Osteocyte (in vitro differentiated cells): ENCODE measurements at places on chromosomes 11 and 22.

DNA sequence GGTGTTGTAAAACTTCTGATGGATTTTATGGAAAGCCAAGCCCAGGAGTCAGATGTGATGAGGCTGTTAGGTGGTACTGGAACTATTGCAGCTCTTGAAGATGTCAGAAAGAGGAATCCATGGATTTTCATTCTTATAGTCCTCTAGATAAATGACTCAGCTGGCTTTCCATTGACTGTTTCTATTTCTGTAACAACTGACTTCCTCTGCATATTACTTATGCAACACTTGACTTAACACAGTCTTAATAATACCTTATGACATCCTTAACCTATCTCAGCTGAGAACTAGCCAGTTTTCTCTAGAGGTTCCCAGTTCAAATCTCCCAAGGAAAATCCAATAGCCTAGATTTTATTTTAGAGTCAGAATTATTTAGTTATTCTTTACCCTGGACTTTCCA is 263.8 kb downstream of the LUZP2 start:
- DNase-seq, result no peak

DNA sequence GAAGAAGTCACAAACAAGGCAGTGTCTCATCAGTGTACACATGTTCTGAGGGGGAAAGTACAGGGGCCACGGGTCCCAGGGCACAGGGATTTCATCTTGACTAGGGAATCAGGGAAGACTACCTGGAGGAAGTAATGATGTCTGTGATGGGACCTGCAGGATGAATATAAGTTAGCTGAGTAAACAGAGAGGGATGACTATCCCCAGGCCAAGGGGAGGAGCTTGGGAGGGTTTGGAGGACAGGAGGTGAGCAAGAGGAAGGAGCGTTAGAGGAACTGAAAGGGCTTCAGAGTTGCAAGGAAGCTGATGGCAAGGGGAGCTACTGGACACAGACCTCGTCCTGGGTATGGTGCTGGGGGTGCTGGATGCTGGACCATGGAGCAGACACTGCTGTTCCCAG is 56.4 kb downstream of the TRAF6 start:
- DNase-seq, result no peak

DNA sequence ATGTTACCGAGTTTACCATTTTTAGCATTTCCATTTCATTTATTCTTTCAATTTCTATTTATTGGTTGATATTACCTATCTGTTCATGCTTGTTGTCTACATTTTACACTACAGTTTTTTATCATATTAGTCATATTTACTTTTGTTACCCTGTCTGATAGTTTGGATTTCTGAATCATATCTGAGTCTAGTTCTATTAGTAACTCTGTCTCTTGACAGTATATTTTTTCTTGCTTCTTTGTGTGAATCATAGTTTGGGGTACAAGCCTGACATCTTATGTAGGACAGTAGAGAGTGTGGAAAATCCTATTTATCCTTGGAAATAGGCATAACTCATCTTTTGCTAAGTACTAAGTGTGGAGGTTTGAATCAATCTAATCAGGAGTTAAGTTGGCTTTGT is 263.9 kb upstream of the SESN3 start:
- no peak for DNase-seq

DNA sequence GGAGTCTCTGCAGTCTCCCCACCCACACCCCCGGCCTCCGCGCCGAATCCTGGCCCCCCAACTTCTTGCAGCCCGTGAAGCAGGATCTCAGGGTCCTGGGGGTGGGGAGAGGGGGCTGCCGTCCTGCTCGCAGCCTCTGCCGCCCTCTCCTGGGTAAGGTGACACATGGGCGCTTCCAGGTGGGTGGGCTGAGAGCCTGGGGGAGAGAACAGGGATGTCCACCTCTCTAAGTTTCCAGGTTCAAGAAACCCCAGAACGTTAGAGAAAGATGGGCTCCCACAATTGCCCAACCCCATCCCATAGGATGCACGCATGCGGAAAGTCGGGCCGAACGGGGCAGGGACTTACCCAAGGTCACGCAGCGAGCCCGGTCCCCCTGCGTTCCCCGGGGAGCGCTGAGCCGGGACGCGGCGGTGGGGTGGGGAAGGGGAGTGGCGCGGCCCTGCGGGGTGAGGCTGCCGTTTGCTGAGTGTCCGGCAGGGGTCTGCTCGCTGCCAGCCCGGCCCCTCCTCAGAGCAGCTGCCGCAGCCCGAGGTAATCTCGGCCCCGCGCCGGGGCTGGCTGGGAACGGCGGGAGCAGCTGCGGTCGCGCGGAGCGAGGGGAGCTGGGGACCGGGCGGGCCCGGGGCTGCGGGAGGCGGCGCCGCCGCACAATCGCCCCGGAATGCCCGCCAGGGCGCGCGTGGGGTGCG is 705 bp upstream of the CAPN1 start:
- peak; percentile 94 for DNase-seq

DNA sequence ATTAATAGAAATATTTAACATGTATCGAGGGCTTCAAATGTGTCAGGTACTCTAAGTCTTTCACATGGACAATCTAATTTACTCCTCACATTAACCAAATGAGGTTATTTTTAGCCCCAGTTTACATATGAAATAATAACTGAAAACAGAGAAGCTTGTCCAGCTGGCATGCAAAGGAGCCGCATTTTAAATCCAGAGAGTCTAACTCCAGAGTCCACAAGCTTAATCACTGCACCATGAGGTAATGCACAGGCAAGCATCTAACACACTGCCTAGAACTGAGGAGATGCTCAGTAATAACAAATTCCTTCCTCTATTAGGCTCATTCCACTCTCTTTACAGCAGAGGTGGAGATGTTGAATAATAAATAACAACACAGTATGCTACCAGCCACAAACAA is 165.7 kb upstream of the GUCY1A2 start:
- DNase-seq, result no peak

DNA sequence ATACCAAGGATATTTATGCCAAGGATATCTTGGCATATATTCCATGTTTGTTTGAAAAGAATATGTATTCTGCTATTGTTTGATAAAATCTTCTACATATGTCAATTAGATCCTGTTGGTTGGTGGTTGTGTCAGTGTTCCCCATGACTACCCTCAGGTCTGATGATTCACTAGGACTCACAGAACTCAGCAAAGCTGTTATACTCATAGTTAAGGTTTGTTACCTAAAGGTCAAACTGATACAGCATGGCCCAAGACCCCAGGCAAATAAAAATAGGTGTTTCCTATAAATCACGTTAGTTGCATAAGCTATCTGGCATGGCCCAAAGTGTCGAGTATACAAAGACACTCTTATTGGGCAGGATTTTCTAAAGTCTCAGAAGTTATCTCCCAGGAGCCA is 30.2 kb upstream of the B3GNT6 start:
- DNase-seq, result no peak
